Left colon (tissue), 2 donors: ENCODE measurements at places on chromosomes 6 and 20.

DNA sequence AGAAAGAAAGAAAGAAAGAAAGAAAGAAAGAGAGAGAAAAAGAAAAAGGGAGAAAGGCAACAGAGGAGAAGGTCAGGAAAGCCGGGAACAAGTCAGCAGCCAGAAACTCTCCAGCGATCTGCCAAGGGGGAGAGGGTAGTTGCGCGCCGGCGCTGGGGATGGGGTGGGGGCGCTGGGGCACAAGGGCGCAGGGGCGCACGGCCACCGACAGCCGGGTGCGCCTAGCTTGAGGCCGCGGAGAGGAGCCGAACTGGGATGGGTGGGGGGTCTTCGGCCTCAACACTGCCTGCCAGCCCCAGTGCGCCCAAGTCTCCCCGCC is 533 bp upstream of the RSPO3 start:
- no peak for DNase-seq

- peak; percentile 8 for DNase-seq
Observed at GRCh38 chr20:48149902-48150301, 364.6 kb upstream of the SULF2 start.

GRCh38 chr20:64247970-64248841 is 7.3 kb upstream of the PCMTD2 start:
- DNase-seq: peak; percentile 10

GRCh38 chr6:107728564-107728897 is 95.6 kb downstream of the SCML4 start:
- DNase-seq: no peak

GRCh38 chr6:127851197-127851596 is 49.7 kb downstream of the THEMIS start:
- DNase-seq: no peak

- DNase-seq: no peak
Observed at GRCh38 chr20:19292254-19292653, 79.8 kb downstream of the SLC24A3 start.

DNA sequence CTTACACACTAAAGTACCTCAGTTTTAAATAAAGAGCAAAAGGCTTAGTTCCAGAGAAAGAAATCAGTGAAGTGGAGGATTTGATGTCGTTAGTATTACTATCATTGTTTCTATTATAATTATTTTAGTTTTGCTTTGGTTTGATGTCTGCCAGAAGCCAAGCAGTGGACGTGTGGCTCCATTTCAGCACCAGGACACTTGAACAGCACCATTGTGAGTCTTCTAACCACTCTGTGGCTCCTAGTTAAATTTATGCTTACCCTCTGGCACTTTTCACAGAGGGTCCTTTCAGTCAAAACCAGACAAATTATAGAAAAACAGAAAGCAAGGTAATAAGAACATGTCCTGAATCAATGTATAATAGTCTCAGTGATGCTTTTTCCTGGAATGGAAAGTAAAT is 3.4 kb downstream of the COL9A1 start:
- DNase-seq: no peak

- no peak for DNase-seq
Observed at GRCh38 chr6:44701637-44702101, 314.2 kb downstream of the CDC5L start.

DNA sequence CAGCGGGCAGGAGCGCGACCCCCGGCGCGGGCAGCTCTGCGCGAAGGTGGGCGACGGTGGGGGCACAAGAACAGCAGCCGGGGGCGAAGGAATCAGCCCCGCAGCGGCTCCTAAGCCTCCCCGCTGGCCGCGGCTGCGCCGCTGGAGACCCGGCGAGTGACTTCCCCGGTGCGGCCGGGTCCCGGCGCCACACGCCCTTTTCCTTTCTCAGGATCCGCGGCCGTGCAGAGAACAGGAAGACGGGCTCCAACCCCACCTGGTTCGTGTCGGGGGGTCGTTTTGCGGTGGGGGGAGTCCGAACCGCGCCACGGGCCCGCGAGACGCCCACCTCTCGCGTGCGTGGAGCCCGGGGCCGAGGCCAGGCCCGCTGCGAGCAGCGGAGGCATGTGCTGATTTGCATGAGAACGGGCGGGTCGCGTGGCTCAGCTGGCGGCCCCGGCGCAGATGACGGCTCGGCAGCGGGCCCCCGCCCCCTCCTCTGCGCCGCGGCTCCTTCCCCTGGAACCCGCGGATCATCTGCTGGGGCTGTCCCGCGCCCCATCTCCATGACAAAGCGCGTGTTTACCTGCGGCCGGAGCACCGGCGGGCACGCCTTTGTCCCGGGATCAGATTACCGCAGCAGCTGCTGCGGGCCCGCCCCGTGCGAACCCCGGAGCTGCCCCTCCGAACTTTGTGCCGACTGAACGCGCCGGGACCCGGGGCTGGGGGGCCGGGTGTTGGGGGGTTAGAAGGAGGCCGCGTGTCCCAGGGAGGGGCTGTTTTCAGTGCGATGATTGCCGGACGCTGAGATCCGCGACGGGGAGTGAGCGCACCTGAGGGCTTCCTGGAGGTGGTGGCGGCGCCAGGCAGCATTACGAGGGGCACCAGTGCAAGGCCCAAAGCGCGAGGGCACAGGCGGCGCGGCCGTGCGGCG is 4.9 kb upstream of the DLL1 start:
- peak; percentile 63 for DNase-seq

DNA sequence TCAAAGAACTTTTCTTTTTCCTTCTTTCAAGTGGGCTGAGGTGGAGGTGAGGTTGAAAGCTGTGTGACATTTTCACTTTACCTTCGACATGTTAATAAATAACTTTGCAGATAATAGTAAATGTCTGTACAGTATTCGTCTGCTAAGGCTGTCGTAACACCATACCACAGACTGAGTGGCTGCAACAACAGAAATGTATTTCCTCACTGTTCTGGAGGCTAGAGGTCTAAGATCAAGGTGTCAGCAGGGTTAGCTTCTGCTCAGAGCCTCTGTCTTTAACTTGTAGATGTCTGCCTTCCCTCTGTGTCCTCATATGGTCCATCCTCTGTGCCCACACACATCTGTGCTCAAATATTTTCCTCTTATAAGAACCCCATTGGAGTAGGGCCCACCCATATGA is 14.9 kb downstream of the PHACTR2 start:
- DNase-seq: no peak

GRCh38 chr6:1809291-1809988 is 199.7 kb downstream of the FOXC1 start:
- no peak for DNase-seq

DNA sequence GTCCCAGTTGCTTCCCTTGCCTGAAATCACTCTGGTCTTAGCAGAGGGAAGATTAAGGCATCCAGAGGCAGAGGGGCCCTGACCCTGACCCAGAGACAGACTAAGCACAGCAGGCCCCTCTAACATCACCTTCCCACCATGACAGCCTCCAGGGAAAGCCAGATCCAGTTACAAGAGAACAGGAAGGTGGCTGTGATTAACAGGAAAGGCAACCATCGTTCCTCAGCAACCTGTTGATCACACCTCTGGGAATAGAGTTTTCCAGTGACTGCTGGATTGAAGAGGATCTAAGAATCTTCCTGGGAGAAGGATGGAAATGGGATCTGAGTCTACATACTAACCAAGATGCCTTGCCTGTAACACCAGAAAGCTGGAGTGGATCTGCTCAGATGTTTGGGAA is 5.2 kb upstream of the TREM1 start:
- DNase-seq: no peak

GRCh38 chr20:10672624-10673127 is 1.1 kb downstream of the JAG1 start:
- peak; percentile 72 for DNase-seq

- DNase-seq: no peak
Observed at GRCh38 chr20:49990271-49990720, 7.5 kb downstream of the SNAI1 start.

DNA sequence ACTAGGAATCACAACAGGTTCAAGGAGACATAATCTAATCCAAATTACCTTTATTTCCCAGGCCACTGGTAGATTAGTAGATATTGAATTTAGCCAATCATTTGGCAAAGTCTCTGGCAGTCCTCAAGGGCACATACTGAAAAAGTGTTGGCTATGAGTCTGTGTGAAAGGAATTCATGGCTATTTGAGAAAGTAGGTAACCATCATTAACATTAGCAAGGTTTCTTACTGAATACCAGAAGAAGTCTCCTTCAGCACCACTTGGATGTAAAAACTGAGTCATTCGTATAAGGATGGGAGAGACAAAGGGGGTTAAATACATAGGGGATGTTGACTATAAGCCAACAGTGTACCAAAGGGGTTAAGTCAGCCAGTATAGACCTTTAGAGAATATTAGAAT is 36.7 kb downstream of the AGPAT4 start:
- no peak for DNase-seq
